ENCODE measurements at places on chromosomes 6 and 20.

GRCh38 chr6:41404182-41404845 is 68.9 kb downstream of the NCR2 start:
- no peak for DNase-seq

DNA sequence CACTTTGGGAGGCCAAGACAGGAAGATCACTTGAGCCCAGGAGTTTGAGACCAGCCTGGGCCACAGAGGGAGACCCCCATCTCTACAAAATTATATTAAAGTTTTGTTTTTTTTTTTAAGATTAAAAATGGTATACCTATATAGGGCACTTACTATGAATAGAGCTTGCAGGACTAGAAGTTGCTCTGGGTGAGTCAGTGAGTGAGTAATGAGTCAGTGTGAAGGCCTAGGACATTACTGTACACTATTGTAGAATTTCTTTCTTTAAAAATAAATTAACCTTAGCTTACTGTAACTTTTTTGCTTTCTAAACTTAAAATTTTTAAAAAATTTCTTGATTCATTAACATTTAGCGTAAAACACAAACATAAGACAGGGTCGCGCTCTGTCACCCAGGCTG is 29.7 kb downstream of the STK35 start:
- no peak for DNase-seq

DNA sequence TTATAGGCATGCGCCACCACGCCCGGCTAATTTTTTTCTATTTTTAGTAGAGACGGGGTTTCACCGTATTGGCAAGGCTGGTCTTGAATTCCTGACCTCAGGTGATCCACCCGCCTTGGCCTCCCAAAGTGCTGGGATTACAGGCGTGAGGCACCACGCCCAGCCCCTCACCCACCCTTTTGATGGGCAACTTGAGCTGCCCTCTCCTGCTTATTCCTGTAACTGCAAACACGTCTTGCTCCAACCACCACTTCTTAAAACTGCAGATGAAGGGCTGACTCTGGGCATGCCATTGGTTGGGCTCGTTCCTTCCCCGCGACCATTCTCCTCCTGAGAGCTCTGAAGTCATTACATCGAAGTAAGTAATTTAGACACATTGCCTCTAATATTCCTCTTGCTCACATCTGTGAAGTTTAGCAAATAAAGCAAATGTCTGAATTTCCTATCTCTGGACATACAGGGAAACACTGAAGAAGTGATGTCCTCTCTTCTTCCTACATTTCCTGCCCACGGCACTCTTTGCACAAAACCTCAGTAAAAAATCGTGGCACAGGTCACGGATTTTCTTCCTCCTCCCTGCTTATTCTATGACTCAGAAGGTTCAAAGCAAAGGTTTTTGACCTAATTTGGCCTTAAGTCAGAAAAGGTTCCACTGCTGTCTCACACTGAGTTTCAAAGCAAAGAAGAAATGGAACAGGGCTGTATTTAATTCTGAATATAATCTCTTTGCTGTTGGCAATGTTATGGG is 117.5 kb downstream of the GMPR start:
- no peak for DNase-seq

DNA sequence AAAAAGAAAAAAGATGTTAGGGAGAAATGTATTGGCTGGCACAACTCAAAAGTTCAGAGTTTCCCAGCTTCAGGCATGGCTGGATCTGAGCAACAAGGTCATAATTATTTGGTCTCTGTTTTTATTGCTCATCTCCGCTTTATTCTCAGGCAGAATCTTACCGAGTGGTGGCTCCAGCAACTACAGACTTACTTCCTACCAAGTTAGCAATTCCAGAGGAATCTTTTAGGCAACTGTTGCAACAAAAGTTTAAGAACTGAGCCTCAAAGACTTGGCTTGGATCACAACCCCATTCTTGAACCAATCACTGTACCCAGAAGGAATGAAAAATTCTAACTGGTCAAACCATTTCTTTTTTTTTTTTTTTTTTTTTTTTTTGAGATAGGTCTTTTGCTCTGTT is 35.5 kb upstream of the NCOA3 start:
- DNase-seq, result no peak
